Right renal cortex interstitium (tissue), 3 donors: ENCODE measurements at places on chromosomes 13 and 19. TPM values are rescaled to one million over a fixed set of nuclear protein-coding genes. Genes with fewer than 3 reads are reported as not detected.

Gene RNF225
- polyA plus RNA-seq, result not detected

Gene KLC3
- 1.1 TPM for polyA plus RNA-seq

Gene OR10H3
- not detected for polyA plus RNA-seq

Gene ZNF442
- polyA plus RNA-seq, result 7.0 TPM

Gene IL27RA
- polyA plus RNA-seq, result 7.8 TPM

Gene SLC17A7
- 0.25 TPM for polyA plus RNA-seq
